ENCODE measurements at places on chromosomes 2 and 18.

GRCh38 chr2:37489041-37489456 lies 144.6 kb downstream of the QPCT start:
- DNase-seq = no peak

DNA sequence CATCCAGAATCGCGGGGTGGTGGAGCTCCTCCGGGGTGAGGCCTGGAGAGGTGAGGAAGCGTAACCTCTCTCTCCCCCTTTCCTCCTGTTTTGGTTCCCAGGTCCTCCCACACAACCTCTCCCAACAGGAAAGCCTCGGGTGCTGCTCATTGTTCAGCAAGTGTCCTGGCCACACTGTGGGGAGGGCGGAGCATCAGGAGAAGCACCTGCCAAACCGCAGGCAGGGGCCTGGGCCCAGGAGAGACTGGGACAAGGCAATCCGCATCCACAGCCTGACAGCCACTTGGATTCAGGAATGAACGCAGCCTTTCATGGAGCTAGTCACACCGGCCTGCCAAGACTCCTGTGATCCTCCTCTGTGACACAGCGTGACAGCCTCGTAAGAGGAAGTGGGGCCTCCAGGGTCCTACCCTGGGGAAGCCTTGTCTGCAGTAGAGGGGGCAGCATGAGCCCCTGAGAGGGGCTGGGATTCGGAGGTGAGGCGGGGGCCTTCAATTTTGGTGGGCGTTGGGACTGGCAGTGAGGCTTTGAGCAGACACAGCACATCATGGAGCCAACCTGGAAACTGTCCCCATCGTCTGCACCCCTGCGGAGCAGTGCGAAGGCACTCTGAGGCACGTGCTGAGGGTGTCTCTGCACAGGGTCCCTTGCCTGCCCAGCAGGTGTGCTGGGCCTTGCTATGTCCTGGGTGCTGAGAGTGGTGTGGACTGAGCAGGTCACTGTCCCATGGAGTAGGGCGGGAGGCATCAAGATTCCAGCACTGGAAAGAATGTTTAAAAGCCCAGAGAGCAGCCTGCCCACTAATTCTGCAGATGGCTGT lies 62.2 kb downstream of the EDAR start:
- DNase-seq = no peak

GRCh38 chr2:6845312-6845711 lies 20.4 kb downstream of the CMPK2 start:
- no peak for DNase-seq

GRCh38 chr2:15841776-15842560 lies 98.4 kb upstream of the MYCN start:
- no peak for DNase-seq

DNA sequence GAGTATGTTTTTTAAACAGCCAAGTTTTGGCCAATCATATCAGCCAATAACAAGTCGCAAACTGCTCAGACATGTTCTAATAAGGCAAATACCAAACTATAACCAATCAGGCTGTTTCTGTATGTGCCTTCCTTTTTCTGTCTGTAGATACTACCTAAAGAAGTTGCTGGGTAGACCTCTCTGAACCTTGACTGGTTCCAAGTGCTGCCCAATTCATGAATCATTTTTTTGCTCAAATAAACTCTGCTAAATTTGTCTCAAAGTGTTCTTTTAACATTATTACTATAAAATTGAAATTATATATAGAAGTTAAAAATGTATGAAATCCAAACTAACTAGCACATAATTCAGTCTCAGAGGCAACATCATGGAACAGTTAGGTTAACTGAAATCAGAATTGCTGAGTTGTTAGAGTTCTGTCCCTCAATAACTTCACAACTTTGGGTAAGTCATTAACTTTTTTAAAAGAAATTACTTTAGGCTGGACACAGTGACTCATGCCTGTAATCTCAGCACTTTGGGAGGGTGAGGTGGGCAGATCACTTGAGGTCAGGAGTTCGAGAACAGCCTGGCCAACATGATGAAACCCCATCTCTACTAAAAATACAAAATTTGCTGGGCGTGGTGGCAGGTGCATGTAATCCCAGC lies 4.9 kb upstream of the TTC21B start:
- DNase-seq = no peak

GRCh38 chr2:85760371-85760770 lies 6.6 kb downstream of the ATOH8 start:
- no peak for DNase-seq
